ENCODE measurements at places on chromosomes 2 and 18.

- no peak for DNase-seq
These were observed 21.6 kb downstream of the MBP start for GRCh38 chr18:77110936-77111335.

GRCh38 chr2:26043862-26044696, 10.2 kb downstream of the RAB10 start:
- DNase-seq: peak; percentile 7

- DNase-seq: peak; percentile 84
These were observed 19.5 kb downstream of the WIPF1 start for GRCh38 chr2:174577967-174578589.

- DNase-seq: no peak
These were observed 61.6 kb upstream of the LINC00305 start for GRCh38 chr18:64210401-64210949.

DNA sequence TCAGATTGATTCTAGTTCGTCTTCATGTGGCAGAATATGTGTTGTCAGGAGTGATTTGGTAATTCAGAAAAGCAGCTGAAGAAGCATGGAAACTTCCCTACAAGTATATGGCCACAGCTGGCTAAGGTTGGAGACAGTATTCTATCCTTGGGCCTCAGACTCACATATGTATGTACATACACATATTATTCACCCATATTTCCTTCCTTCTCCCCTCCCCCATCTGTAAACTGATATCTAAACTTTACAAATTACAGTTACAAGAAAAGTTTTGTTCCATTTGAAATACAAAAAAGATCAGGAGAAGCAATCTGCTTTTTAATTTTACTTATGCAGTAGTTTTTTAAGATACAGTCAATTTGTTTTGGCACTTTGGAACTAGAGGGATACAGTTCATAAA, 3.1 kb downstream of the SP3 start:
- DNase-seq: no peak

DNA sequence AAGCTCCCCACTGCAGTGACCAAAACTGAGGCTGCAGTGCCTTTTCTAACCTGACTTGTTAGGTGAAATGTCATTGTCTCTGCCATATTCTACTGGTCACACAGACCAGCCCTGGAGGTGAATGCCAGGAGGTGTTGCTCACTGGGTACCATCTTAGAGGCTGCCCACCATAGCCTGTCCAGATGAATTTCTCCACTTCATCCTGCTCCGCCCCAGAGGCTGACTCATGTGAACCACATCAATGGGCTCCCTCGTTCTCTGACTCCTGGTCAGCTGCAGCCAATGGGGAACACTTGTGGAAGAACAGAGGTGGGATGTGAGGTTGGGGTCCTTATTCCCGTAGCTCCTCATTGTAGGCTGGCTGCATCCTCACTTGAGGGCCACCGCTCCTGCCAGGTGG, 3.4 kb upstream of the NARS1 start:
- no peak for DNase-seq

GRCh38 chr2:223815186-223815883, 22.0 kb downstream of the AP1S3 start:
- no peak for DNase-seq

- no peak for DNase-seq
These were observed 368.9 kb upstream of the HS6ST1 start for GRCh38 chr2:128687565-128687964.

- DNase-seq: no peak
These were observed 1134.8 kb upstream of the ZEB2 start for GRCh38 chr2:145654746-145655145.

- no peak for DNase-seq
These were observed 25.4 kb upstream of the SCN7A start for GRCh38 chr2:166519391-166519962.

DNA sequence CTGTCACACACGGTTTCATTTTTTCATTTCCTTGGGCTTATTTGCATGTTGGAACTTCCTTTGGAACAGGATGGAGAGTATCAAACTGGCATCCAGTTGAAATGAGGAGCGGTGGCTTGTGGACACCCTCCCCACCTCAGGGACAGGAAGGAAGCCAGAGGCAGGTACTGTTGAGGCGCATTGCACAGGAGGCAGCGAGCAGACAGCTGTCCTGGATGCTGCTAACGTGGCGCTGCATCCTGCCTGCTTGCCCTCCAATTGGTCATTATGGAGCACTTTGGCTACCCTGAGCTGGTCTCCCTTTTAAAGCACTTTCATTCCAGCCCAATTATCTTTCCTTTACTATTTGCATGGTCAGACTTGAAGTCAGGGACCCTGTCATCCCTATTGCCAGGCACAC, 80.7 kb upstream of the ITGA4 start:
- DNase-seq: no peak

DNA sequence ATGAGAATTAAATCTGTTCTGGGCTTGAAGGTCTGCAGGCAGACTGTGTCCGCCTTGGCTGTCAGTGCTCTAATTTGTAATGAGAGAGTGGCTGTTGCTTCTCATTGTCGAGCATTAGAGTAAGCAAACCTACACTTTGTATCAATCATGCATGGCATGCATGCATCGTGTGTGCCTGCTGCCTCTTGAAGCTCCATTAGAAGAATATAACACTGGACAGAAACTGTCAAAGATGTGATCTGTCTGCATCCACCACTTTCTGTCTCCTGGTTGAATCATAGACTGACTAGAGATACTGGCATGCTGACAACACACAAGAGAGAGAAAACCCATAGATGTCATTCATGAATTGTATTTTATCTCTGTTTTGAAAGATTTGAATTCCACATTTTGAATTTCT, 275.0 kb upstream of the NXPH2 start:
- DNase-seq: no peak

- peak; percentile 83 for DNase-seq
These were observed 17.7 kb upstream of the MAL start for GRCh38 chr2:95007822-95008221.

- DNase-seq: peak; percentile 15
These were observed 112.4 kb upstream of the SLC66A3 start for GRCh38 chr2:11042841-11043240.

DNA sequence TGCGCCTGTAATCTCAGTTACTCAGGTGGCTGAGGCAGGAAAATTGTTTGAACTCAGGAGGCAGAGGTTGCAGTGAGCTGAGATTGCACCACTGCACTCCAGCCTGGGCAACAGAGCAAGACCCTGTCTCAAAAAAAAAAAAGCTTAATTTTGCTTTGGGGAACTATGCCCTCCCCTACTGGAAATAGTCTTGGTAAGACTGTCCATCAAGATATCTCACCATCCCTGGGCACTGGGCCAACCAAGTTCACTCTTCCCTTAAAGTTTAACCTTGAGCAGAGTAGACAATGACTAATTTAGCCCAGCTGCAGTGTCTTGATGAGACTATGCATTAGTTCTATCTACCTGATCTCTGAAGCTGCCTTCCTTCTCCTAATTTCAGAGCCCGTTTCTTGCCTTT, 44.7 kb downstream of the ASXL2 start:
- no peak for DNase-seq

DNA sequence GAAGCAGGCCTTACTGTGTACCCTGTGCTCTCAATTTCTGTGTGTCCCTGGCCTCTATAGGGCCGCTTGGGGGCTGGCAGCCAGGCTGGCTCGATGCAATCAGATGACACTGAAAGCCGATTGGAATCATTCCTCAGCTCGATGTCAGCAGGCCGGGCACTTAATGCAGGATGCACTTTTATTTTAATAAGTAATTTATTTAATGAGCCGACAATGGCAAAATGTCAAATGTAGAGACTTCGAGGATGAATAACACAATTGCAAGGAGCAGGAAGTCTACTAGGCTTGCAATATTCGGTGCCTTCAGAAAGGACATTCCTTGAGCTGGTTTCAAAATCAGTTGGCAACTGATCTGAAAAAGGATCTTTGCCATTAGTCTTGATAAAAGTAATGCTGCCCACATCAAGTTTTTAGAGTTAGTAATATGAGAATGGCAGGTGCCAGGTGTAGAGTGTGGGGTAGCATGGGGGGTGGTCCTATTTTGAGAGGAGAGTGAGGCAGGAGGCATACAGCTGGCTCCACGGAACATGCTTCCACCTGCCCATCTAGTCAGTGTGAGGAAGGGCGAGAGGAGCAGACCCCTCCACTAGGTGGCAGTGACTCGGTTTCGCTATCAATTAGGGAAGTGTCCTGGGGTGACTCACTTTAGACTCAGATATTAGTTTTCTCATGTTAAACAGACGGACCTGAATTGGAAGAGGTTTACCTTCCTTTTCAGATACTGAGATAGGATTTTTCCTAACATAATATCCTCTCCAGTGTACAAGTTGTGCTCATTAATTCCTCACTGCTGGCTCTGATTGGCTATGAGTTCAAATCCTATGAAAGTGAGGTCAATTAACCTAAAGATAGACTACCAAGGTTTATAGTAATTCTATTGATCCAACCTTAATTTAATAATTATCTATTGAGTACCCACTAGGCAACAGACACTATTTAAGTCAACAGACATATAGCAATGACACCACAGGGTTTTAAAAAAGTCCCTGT, 80.9 kb downstream of the NABP1 start:
- peak; percentile 19 for DNase-seq

DNA sequence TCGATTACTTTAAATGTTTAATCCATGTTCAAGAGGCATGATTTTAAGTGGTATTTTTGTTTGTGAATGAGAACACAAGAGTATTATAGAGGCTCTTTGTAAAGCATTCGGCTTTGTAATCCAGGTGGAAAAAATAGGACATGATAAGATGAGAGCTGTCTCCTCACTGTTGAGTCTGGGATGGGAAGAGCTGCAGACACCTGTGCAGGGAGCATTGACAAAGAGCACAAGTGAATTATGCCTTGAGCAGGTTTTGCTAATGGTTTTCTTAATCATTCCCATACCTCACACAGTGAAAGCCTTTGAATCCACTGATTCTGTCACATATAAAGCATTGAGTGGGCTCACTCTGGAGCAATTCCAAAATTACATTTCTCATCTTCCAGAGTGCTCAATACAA, 9.6 kb downstream of the COL6A3 start:
- no peak for DNase-seq

- no peak for DNase-seq
These were observed 262.4 kb downstream of the INSIG2 start for GRCh38 chr2:118350621-118351020.

DNA sequence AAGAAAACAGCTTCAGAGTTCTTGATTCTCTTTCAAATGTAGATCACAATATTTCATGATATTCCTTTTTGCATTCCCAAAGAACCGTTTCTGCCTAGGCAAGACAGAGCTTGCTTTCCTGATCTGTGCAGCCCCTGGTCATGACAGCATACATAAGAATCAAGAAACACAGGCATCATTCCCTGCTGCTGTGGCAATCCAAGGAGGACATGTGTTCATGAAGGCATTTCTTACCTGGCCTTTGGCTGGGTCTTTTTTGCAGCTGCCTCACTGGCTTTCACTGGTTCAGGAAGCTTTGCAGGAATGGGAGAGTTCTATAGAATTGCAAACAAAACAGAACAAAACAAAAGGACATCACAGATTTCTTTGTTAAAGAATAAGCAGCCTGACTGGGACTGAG, 87.6 kb upstream of the NFU1 start:
- DNase-seq: no peak

DNA sequence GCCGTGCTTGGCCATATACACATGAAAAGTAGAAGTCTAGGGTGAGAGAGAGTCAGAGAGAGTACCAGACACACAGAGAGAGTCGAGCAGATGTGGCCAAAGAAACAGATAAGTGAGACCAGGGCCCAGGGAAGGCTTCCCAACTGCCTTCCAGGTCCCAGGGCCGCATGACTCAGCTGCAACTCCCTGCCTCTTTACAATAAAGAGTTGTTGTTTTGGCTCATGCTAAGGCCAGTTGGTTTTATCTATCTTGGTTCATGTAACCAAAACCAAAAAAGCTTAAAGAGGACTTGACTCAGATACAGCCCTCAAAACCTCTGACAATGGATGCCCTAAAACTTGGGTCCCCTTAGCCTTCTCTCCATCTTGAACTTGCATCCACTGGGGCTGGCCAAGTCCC, 36.9 kb downstream of the REEP1 start:
- no peak for DNase-seq

DNA sequence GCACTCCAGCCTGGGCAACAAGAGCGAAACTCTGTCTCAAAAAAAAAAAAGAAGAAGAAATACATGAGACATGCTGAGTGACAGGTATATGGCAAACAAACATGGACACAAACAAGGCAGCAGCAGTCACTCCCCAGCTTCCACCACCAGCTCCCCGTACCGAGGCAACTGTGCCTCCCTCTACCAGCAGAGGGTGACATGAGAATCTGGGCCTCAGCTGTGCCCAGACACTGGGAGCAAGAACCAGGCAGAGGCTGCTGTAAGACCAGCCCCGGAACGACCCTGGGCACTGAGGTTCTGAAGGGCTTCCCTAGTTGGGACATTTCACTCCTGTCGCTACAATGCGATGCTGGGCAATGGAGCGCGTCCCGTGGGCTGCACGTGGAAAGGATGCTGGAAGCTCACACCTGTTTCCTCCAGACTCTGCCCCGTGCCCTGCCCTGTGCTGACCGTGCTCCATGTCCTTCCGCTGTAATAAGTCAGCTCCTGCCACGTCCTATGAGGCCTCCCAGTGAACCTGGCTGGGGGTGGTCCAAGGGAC, 37.1 kb downstream of the BOK start:
- no peak for DNase-seq

GRCh38 chr2:48482313-48482712, 47.6 kb upstream of the STON1 start:
- DNase-seq: no peak

DNA sequence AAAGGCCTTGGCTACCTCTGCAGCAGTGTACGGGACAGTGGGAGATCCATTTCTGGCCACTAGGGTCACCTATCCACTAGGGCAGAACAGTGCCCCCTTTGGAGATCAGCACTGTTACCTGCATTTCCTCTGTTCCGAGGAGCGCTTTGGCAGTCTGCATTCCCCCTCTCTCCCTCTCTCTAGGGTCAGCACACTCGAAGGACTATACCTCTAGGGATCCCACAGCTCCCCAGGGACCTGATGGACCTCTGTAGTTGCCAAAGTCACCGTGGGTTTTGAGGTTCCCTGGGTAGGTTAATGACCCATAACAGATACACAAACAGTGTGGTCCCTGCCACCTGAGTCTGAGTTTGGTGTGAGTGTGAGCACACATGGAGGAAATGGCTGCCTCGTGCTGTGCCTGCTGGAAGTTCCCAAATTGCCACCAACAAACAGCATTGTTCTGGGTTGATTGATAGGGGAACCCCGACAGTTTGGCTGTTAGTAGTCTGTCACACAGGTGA, 99.8 kb upstream of the VWC2L start:
- no peak for DNase-seq

- DNase-seq: no peak
These were observed 1.5 kb upstream of the GMCL1 start for GRCh38 chr2:69827796-69828540.

- DNase-seq: no peak
These were observed 102.6 kb upstream of the NDUFV2 start for GRCh38 chr18:8999872-9000271.

GRCh38 chr2:158967114-158967730, 1.2 kb upstream of the TANC1 start:
- no peak for DNase-seq

Measured in globus pallidus (tissue), 1 donor.